SK-N-DZ (cell line): ENCODE measurements at places on chromosomes 7 and 10.

- no peak for DNase-seq
These were observed 220.6 kb downstream of the CCDC3 start for GRCh38 chr10:12780634-12781601.

DNA sequence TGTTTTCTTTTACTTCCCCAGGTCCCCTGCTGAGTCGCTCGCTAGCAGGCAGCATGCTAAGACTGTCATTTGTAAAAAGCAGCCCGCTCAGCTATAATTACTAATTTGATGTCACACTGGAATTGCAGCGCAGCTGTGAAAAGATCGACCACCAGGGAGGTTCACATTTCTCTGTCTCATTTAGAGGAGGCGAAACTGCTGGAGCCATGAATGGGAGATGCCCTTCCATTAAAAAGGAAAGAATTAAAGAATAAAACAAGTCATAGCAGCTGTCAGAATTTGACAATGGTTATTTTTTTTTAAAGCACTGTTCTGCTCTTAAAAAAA is 153.5 kb downstream of the PIP4K2A start:
- peak; percentile 49 for DNase-seq

- DNase-seq = no peak
These were observed 148.6 kb downstream of the GRM3 start for GRCh38 chr7:86792260-86792659.

DNA sequence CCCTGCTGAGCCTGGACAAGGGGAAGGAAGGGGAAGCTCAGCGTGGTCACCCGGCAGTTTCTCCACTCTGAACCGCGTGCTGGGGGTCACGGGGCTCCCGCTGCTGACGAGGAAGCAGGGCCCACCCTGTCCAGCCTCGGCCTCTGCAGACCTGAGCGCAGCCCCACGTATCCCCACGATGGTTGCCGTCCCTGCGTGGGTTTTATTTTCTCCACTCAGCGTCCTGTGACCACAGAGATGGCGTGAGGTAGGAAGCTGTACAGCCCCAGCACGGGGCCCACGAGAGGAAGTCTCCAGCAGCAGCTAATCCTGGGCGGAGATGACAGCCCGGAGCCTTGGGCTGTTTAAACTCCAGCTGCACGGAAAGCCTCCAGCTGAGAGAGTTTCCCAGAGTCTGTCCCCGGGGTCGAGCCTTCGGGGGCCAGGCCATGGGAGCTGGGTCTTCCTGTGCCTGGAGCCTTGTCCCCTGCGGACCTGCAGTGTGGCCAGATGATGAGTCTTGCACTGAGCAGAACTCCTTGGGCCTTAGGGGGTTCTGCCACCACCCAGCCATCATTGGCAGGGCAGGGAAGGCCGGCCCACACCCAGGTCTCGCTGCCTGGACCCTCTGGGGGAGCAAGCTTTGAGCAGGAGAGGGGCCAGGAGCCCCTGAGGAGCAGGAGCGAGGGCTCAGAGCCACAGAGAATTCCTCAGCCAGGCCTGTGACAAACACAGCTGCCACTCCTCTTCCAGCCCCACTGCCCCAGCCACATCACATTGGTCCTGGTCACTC is 72.8 kb upstream of the FAM20C start:
- DNase-seq = no peak

GRCh38 chr7:104960741-104961448 is 53.1 kb upstream of the KMT2E start:
- no peak for DNase-seq

DNA sequence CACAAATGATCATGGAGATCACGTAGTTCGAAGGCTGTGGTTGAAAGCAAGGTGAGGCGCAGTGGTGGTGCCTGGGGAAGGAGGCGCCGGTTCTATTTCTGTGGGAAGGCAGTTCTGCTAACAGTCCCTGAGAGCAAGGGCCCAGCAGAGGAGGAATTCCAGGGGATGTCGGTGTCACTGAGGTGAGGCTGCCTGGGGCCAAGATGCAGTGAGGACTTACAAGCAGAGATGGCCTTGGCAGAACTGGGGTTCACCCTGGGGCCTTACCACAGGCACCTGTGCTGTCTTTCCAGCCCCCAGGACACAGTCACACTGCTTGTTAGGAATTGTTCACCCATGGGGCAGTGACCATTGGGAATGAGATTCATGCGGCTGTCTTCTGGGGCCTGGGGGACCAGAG is 26.7 kb downstream of the GBX1 start:
- no peak for DNase-seq

DNA sequence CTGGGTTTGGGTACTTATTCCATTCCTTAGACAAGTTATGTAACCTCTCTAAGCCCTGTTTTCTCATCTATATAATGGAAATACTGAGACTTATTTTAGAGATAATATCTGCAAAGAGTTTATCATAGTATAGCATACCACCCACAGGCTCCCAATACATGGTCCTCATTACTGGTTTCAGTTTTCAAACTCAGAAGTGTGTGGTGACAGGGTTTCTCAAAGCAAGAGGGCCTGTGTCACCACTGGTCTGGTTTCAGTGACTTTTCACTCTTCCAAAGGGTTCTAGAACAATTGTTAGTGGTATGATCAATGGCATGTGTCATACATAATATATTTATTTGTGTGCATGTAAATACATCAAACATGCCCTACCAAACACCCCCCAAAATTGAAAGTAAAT is 89.2 kb upstream of the BMPER start:
- no peak for DNase-seq

DNA sequence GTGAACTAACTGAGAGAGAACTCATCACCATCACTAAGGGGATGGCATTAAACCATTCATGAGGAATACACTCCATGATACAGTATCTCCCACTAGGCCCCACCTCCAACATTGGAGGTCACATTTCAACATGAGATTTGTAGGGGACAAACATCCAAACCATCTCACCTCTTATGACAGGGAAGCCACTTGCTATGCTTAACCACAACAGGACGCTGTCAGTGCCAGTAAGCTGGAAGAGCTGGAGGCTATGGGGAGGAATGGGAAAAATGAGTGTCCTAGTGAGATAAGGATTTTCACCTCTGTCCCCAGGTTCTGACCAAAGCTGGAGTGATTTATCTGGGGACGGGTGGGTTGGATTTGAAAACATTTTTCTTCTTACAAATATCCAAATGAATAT is 17.6 kb downstream of the PLCE1 start:
- no peak for DNase-seq

GRCh38 chr7:128875523-128875948 is 12.9 kb downstream of the ATP6V1F start:
- peak; percentile 87 for DNase-seq

- no peak for DNase-seq
These were observed 22.7 kb downstream of the AP5Z1 start for GRCh38 chr7:4797858-4798705.

DNA sequence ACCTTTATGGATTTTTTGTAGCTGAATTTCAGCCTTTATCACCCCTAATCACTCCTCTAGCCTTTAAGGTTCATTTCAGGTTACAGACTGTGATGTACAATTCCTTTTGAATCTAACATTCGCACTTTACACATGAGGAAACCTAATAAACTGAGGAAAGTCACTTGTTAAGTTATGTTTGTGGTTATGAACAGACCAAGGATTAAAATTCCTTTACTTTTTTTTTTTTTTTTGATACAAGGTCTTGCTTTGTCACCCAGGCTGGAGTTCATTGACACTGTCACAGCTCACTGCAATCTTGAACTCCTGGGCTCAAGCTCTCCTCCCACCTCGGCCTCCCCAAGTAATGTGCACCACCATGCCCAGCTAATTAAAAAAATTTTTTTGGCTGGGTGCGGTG is 3.6 kb downstream of the MCU start:
- DNase-seq = no peak

GRCh38 chr10:71396711-71397295 is at the start of gene CDH23:
Gene CDH23, plus strand, starts transcription at chr10:71396920. Its CDS starts 42,912 bp downstream, at chr10:71439832.
- no peak for DNase-seq

DNA sequence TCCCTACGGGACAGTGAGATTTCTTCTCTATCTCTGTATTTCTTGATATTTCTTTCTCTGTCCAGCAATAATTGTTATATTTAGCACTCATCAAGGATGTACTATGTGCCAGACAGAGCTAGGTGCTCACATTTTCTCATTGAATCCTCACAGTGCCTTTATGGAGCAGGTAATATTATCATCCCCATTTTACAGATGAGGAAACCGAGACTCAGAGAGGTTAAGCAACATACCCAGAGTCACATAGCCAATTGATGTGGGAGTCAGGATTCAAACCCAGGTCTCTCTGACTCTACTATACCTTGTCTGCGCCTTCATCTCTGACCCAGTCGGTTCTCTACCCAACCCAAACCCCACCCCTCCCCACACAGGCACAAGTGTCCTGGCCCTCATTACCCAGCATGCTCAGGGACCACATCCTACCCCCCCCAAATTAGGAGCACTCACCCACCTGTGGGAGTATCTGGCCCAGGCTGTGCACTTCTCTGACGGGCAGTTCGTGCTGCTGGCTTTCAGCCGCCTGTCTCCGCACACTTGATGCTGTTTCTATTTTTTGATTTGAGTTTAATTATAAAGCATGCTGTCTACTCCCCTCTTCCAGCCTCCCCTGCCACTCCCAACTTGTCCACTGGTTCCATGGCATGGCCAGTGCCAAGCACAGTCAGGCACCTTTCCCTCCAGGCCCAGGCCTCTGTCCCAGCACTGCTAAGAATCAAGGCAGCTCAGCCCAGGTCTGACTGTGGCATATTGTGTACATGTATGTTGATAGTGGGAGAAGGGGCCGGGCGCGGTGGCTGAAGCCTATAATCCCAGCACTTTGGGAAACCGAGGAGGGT is 9.8 kb upstream of the SAMD8 start:
- no peak for DNase-seq

DNA sequence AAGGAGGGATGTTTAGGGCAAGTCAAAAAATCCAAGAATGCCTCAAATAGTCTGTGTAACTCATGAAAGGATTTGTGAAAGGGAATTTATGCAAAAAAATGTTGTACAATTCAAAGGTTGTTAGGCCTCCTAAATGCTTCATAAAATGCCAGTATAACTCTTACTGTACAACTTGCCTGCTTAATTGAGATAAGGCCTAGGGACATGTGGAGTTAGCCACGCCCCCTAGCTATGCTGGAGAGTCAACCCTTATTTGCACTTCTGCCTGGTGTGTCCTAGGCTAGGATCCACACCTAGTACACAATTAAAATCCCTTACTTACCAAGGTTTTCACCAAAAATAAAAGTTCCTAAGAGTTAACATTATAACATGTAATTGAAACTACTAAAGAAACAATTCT is 77.2 kb downstream of the ZNF680 start:
- no peak for DNase-seq

- DNase-seq = no peak
These were observed 52.0 kb upstream of the STEAP1B start for GRCh38 chr7:22551768-22552513.

DNA sequence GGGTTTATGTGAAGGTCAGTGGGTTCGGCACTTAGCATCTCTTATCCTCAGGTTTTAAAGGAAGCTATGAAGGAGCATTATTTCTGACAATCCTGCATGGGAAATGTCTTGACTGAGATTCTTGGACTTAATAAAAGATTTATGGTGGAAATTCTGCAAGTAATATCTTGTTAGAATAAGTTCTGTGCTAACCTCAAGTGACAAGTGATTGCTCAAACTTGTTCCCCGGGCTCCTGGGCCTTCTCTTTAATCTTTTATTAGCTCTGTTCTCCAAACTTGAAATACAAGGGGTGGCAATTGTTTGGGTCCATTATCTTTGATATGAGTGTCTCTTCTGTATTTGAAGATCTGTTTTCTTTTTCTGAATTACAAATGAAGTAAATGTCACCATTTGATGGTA is 140.6 kb upstream of the CTBP2 start:
- no peak for DNase-seq

GRCh38 chr10:103469201-103469600 is 9.8 kb downstream of the CALHM3 start:
- DNase-seq = no peak

DNA sequence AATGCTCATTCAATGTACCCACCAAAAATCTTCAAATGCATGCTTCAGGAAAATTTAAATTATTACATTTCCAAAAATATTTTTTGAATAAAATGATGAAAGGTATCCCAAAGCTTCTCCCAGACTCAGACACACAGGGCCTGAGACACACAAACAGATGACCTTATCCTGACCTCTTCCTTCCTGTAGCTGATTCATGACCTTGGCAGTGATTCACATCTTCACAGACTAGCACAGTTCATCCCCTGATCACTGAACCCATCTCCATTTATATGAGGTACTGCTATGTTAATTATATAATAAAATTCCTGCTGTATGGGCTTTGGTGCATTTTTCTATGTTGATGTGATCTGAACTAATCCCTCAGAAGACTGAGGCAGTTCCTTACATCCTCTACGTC is 265.0 kb upstream of the GLI3 start:
- no peak for DNase-seq

DNA sequence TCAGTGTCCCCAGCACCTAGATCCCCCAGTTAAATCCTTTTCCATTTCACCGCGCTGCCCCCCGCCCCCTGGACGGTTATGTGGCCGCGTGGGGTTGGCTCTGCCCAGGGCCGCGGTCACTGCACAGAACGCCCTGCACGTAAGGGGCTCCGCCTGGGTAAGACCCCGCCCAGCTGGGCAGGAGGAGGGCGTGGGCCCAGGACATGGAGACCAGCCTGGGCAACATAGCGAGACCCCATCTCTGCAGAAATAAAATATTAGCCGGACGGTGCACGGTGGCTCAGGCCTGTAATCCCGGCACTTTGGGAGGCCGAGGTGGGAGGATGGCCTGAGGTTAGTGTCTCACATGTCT is 650 bp upstream of the ZFAND2A start:
- no peak for DNase-seq

DNA sequence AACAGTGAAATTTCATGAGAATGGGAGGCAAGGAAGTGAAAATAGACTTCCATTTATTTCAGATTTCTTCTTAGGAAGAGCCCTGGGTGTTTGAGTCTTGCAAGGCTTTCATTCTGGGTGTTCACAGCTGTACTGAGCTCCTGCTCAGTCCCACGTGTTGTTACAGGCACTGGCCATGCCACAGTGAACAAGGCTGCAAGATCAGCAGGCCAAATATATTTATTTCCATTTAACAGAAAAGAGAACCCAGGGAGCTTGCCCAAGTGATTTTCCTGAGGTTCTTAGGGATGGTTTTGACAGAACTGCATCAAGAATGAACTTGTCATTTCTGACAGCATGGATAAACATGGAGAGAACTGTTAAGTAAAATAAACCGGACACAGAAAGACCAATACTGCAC is 54.5 kb upstream of the CD36 start:
- no peak for DNase-seq

- no peak for DNase-seq
These were observed 99.9 kb downstream of the CNTNAP2 start for GRCh38 chr7:146216396-146217041.

DNA sequence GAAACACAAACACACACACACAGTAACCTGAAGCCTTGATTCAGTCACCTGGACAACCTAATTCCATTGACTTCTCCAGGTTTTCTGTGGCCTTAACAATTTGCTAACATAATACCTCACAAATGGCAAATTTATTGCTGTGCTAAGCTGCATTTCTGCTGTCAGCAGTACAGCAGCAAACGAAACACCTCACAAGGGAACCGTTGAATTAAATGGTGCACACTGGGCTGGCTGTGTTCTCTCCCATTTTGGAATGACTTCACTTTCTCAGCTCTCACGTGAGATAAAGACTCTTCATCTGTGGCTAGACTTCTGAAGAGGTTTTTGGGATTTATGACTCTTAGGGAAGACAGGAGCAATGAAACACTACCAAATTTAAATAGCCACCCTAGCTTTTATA is 152.5 kb downstream of the GPR158 start:
- no peak for DNase-seq
